ENCODE measurements at places on chromosomes 3 and 15. TPM values are rescaled to one million over a fixed set of nuclear protein-coding genes. Genes with fewer than 3 reads are reported as not detected.

DNA sequence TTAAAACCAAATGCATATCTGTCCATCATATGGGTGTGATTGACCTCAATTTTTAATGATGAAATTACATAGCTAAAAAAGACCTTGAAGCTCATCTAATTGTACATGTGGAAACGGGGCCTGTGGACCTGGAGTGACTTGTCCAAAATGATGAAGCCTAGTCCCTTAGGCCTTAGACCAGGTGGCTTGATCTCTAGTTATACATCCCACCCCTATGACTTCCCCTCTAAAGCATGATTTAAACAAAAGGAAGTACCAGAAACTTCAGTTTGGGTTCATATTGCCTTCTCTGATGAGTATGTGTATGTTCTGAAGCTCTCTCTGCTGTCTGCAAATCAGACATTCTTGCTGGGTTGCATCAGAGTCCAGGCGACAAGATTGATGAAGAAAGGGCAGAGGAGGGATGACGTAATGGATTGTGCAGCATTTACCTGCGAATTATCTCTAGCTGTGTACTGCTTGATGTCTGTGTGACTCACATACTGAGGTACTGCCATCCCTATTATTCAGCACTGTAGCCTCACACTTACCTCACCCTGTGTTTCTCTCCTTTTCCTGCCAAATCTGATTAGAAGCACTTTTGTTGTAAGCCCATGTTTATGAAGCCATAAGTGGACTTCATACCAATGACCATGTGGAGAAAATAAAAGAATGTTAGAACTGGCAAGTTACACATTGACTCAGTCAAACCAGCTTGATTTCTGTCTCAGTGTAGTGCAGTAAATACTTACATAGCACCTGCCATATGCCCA, 111.5 kb downstream of the FILIP1L start:
- no peak for DNase-seq
- H3K27ac ChIP-seq, result no peak overlapping the region
- peaks cover 15% of the 10 kb centered on the region for H3K4me1 ChIP-seq

DNA sequence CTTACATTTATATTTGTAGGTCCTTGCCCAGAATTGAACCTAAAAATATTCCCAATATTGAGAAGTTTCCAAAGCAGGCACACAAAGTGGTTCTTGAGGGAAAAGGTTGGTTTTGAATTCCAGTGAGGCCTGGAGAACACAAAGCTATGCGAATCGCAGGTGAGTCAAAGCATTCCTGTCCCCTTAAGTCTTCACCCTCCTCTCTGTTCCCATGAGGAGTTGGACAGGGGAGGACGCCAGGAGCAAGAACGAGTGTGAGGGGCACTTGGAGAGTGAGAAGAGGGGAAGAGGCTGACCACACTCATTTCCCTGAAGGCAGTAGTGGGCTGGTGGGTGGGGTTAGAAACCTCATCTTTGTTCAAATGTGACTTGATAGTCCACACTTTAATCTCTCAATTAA, 185.8 kb upstream of the EOMES start:
- H3K27ac ChIP-seq, result no peak overlapping the region
- H3K4me1 ChIP-seq, result peaks cover 20% of the 10 kb centered on the region
- H3K4me3 ChIP-seq, result no peak overlapping the region

The P2RY13 gene
- not detected for total RNA-seq

- no peak for DNase-seq
- no peak overlapping the region for H3K27ac ChIP-seq
- H3K4me1 ChIP-seq, result no peaks in the 10 kb centered on the region
- no peaks in the 10 kb centered on the region for H3K27me3 ChIP-seq
Observed at GRCh38 chr3:10935028-10935427, 57.5 kb upstream of the SLC6A1 start.

The IL17RB gene
- total RNA-seq, result 0.42 TPM

The NOX5 gene
- total RNA-seq, result 0.06 TPM

The NKIRAS1 gene
- 3.8 TPM for total RNA-seq

DNA sequence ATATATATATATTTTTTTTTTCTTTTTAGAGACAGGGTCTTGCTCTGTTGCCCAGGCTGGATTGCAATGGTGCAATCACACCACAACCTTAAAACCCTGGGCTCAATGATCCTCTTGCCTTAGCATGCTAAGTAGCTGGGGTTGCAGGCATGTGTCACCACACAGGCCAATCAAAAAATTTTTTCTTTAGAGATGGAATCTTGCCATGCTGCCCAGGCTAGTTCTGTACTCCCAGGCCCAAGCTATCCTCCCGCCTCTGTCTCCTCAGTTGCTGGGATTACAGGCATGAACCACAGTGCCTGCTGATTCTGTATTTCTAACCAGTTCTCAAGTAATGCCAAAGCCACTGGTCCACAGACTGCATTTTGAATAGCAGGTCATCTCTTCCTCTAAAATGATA, 291.3 kb upstream of the ZPLD1 start:
- H3K4me1 ChIP-seq, result peaks cover 1% of the 10 kb centered on the region
- H3K4me3 ChIP-seq, result no peak overlapping the region
- H3K27me3 ChIP-seq, result peaks cover 4% of the 10 kb centered on the region
- peaks cover 7% of the 10 kb centered on the region for H3K36me3 ChIP-seq
- no peak for DNase-seq
- no peak overlapping the region for H3K27ac ChIP-seq

The TMC3 gene
- total RNA-seq, result not detected

The NKTR gene
- 150 TPM for total RNA-seq

GRCh38 chr3:151351219-151351618, 21.9 kb upstream of the P2RY13 start:
- no peak for DNase-seq
- no peaks in the 10 kb centered on the region for H3K36me3 ChIP-seq
- H3K27me3 ChIP-seq, result peaks cover 17% of the 10 kb centered on the region
- no peak overlapping the region for H3K27ac ChIP-seq
